CD4-positive, alpha-beta T cell (primary cell): ENCODE measurements at places on chromosomes 1 and 21.

- DNase-seq: no peak
Observed at GRCh38 chr1:81042225-81042624, 758.5 kb upstream of the ADGRL2 start.

- DNase-seq: no peak
Observed at GRCh38 chr1:224769452-224770335, 153.6 kb downstream of the CNIH3 start.

DNA sequence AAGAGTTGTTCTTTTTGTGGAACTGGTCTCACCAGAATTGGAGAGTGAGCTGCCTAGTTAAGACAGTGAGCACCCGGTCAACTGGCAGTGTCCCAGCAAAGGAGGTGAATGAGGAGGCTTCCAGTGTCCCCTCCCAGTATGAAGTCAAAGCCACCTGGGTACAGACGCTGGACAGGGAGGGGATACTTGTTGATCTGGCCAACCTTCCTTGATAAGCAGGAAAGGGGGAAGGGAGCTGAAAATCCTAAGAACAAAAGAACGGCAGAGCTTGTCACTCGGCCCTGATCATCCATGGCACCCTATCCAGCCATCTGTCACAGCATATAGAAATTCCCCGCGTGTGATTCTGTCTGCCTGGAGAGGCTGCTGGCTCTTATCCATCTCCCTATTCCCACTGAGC, 91.5 kb downstream of the SSBP3 start:
- no peak for DNase-seq

- DNase-seq: no peak
Observed at GRCh38 chr1:183652547-183653461, at the start of gene APOBEC4. Gene APOBEC4, minus strand, starts transcription at chr1:183653316. Its CDS starts 4,535 bp downstream, at chr1:183648781.

DNA sequence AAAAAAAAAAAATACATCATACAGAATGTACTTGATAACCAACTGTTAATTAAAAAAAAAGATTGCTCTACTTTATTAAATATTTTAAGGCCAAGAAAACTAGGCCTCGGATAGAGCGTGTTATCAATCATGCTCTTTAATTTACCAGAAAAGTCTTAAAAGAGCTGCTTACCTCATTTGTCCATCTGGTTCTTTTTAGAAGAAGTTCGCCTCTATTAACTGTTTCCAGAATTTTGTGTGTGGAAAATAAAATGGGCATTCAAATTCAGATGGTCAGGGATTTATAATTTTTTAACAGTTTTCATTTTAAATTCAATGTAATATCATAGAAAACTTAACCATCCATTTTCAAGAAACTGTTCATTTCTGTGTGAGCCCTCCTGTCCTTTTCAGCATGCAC, 53.8 kb downstream of the KCNK1 start:
- DNase-seq: no peak

DNA sequence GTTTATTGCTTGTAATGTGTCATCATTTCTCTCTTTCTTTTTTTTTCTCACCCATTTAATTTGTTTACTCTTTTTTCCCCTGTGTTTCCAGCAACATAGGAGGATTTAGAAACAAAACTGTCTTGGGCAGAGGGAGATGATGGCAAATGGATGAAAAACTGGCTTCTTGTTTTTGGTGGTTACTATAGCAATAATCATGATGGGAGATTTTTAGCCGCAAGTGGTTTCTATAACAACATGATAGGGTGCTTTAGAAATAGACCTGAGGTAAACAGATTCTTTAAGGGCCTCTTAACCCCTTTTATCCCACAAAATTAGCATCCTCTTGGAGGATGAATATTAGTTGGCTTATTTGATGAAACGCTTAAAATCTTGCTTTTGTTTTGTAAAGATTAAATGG, 51.6 kb downstream of the CRB1 start:
- peak; percentile 6 for DNase-seq
